ENCODE measurements at places on chromosomes 4 and X.

DNA sequence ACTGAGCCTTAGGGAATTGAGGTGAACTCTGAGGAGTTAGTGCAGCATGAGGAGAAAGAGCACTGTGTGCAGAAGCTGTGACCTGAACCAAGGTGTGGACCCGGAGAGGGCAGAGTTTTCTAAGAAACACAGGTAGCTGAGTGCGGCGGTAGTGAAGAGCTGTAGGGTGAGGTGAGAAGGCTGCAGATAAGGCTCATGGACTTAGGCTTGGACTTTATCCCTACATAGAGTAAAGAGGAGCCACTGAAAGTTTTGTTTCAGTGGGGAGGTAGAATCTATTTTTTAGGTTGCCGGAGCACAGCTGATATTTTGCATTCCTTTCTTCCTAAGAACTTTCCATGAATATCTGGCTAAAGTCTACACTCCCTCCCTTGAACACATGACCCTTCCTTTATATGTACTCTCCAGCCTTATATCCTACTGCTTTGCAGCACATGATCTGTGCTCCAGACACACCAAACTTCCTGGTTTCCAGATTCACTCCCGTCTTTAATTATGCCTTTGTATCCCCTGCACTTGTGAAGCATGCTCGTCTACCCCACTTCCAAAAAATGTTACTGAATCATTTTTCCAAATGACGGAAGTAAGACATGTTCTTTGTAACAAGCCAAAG is 10.6 kb upstream of the PGRMC2 start:
- DNase-seq: no peak

DNA sequence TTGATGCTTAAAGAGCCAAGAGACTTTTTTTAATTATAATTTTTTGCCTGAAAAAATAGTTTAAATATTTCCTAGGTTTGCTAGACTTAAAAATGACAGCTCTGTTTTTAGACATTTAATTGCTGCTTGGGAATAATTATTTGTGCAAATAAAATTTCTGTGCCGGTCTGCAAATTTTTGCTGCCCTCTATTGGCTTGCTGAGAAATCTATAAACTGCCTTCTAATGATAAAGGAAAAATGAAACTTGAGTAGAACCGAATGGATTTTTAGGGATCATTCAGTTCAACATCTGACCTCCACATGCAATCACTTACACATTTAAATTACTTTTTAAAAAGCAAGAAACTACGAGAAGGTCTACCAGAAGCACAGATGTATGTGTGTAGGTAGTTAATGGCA is 434.0 kb downstream of the FAM133A start:
- DNase-seq: no peak

- DNase-seq: no peak
These were observed 5.1 kb downstream of the EFNB1 start for GRCh38 chrX:68833855-68834331.

- DNase-seq: no peak
These were observed 21.9 kb downstream of the TXK start for GRCh38 chr4:48112017-48112667.

GRCh38 chrX:143615851-143616250 is 20.1 kb downstream of the SLITRK4 start:
- no peak for DNase-seq

- DNase-seq: no peak
These were observed at the start of gene CT47C1 for GRCh38 chrX:119072744-119073143. TSS of gene CT47C1 (plus strand) at chrX:119072993. CDS start at chrX:119073226, 233 bp downstream.

GRCh38 chr4:139736274-139736660 is 70.6 kb downstream of the MGST2 start:
- no peak for DNase-seq

DNA sequence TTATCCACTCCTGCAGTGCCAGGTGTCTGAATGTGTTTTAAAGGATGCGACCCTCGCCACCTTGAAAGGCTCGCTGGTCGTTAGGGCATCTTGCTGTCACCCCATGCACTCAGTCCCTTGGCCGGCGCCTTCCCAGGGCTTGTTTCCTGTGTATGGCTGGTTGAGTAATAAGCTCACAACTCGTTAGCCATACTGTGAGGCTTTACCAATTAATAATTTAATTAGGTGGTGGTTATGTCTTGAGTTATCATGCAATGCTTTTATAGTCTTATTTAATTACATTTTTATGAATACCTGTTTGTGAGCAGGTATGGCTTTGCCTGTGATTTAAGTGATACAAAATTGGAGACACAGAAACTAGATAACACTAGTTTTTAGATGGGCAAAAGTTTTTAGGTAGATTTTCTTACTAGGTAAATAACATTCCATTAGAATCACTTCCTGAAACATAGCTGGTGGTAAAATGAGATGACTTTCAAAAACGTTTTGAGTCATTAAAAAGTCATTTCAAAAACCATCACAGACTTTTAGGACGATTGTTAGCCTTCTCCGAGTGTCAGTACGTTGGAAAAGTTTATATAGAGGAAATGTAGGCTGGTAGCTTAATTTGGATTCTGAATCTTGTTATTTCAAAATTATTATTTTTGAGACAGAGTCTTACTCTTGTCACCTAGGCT is 18.2 kb downstream of the PTTG2 start:
- no peak for DNase-seq

GRCh38 chr4:121375262-121375661 is 5.6 kb downstream of the QRFPR start:
- no peak for DNase-seq

GRCh38 chrX:54066841-54067240 is 22.6 kb upstream of the PHF8 start:
- no peak for DNase-seq

- no peak for DNase-seq
These were observed 50.2 kb upstream of the TADA2B start for GRCh38 chr4:6992728-6993677.

- no peak for DNase-seq
These were observed 943.1 kb downstream of the ARAP2 start for GRCh38 chr4:35300996-35301774.

GRCh38 chr4:149029056-149029651 is 586.9 kb upstream of the NR3C2 start:
- DNase-seq: no peak

DNA sequence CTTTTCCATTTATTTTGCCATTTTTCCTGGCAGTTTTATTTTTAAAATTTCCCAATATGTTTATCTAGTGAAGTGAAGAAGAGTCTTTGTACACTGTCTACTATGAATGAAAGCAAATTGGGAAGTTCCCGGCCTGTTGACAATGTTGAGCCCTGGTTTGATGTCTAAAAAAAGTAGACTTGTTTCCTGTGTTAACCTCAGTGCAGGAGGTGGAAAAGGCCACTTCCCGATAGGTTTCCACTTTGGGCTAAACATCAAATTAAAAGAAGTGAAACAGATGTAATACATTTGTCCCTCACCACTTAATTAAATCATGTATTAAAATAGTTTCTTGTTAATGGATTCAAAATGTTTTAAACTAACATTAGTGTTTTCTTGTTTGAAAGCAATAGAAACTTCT is 30.0 kb downstream of the BBS12 start:
- no peak for DNase-seq

DNA sequence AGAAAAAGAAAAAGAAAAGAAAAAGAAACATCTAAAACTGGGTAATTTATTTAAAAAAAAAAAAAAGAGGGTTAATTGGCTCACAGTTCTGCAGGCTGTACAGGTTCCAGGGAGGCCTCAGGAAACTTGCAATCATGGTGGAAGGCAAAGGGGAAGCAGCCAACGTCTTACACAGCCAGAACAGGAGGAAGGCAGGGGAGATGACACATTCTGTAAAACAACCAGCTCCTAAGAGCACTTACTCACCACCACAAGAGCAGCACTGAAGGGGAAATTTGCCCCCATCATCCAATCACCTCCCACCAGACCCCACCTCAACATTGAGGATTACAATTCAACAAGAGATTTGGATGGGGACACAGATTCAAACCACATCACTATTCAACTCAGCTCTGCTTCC is 36.8 kb upstream of the TMEM184C start:
- no peak for DNase-seq

GRCh38 chrX:136646602-136647239 is 1.2 kb upstream of the CD40LG start:
- no peak for DNase-seq

- DNase-seq: no peak
These were observed 179.0 kb downstream of the SPCS3 start for GRCh38 chr4:176498617-176499256.

DNA sequence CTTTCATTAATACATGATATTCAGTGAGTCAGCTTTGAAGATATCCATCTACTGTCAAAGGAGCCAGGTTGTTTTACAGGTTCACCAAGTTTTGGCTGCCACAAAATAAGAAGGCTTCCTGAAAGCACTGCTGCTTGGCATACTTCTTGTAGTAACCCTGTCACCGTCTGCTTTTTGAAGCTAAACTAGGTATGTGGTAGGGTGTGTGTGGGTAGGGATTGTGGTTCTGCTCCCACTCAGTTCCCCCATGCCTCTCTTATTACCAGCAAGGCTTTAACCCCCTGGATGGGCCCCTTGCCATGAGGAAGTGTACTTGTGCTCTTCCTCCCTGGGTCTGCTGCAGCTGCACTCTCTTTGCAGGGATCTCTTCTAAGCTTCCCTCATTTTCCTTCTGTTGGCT is 191.2 kb downstream of the BANK1 start:
- DNase-seq: peak; percentile 65

GRCh38 chr4:146186596-146186995 is 11.1 kb downstream of the LSM6 start:
- DNase-seq: no peak

DNA sequence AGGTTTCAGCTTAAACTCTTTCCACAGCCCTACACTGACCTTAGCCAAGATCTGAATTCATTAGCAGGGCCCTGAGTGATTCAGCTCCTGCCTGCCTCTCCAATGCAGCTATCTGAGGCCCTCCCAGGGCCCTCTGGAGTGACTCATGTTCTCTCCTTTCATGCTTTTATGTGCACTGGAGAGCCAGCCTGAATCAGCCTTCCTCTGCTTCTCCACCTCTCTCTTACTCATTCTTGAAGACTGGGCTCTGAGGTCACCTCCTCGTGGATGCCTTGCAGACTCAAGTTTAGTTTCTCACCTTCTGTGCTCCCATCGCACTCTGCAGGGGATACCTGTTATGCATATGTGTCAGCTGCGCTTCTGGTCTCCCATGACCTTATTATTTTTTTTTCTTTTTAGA is 3.1 kb upstream of the OCIAD2 start:
- no peak for DNase-seq

DNA sequence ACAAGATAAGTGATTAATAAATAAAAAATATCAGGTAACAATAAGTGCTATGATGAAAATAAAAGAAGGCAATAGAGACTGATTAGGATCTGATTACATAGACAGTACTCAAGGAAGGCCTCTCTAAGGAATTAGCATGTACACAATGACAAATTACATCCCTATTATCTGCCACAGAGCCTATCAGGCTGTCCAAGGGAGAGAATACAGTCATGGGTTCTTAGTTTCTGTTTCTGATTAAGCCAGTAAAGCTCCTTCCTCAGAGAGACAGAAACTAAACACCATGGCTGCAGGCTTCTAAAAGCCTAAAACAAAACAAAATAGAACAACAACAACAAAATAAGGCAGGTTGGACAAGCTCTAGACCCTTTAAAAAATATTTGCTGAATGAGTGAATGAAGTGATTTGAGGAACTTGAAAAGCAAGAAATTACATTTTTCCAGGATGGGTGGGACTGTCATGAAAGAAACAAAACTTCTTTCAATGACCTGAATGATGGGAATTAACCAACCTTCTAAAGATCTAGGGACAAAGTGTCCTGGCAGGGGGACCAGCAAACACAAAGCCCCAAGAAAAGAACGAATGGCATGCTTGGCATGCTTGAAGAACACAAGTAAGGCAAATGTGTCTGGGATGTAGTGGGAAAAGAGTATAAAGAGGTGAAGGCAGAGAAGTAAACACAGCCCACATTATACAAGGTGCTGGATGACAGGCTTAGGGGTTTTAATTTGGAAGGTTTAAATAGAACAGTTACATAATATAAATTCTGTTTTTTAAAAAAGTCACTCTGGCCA is 44.1 kb downstream of the NAA11 start:
- no peak for DNase-seq

DNA sequence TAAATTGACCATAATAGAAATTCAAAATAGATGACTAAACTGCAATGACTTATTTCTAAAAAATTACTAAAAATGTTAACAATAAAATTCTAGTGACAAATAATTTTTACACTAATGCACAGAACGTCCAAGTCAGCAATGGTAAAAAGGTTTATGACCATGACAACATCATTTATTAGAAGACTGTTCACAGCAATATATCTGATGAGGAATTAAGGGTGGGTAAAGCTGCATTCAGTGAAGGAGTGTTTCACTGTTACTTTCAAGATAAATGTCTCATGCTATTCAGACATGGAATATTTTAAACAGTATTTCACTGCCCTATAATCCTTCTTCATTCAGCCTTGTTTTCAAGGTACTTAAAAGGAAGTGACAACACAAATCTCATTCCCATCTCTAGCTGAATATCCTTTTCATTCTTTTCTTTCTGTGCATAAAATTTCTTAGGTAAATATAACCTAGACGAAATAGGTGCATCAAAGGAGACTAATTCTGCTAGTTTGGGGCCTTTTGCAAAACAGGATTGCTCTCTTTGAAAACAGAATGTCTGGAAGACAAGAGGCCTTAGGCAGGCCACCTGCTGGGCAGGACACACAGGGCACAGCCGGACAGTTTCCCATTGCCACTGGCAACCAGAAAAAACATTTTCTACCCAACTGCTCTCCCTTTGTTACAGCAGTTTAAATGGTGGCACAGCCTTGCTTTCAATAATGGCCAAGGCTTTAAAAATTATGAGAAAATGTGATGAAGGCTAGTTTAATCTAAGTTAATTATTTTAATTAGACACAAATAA is 600.3 kb downstream of the SPRY1 start:
- no peak for DNase-seq

GRCh38 chrX:31894152-31894551 is 822.3 kb upstream of the FTHL17 start:
- no peak for DNase-seq

DNA sequence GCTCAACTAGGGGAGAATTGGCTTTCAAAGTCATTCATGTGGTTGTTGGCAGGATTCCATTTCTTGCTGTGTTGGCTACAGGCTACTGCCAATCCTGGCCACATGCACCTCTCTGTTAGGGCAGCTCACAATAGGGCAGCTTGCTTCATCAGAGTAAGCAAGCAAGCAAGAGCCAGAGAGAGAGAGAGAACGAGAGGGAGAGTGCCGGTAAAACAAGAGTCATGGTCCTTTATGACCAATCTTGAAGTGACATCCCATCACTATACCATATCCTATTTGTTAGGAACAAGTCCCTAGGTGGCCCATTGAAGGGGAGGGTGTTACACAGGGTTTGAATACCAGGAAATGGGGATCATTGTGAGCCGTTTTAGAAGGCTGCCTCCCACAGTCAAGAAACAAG is 33.0 kb upstream of the TLR2 start:
- no peak for DNase-seq

- no peak for DNase-seq
These were observed 13.3 kb upstream of the TBC1D19 start for GRCh38 chr4:26570596-26570995.
